Activated T-helper 1 cell treated with anti-CD3 and anti-CD28 coated beads, Interleukin-2, amount 50 U/mL, for 16 hours (primary cell): ENCODE measurements at places on chromosomes 5 and 9.

DNA sequence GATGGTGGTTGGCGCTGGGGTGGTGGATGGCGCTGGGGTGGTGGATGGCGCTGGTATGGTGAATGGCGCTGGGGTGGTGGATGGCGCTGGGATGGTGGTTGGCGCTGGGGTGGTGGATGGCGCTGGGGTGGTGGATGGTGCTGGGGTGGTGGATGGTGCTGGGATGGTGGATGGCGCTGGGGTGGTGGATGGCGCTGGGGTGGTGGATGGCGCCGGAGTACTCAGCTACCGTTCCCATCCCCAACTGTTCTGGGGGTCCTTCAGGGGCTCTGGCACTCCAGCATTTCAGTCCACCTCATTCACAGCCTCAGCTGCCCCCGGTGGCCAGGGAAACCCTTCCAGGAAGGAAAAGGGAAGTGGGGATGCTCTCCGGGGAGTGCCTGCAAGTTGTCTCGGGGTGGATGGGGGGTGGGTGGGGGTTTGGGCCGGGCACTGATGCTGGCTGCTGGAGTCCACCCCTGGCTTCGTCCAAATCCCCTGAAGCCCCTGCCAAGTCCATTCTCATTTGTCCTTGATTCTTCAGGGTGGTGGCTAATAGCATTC lies 147.3 kb upstream of the COL5A1 start:
- DNase-seq, result no peak

GRCh38 chr9:14157191-14157590 lies 156.8 kb downstream of the NFIB start:
- no peak for DNase-seq

DNA sequence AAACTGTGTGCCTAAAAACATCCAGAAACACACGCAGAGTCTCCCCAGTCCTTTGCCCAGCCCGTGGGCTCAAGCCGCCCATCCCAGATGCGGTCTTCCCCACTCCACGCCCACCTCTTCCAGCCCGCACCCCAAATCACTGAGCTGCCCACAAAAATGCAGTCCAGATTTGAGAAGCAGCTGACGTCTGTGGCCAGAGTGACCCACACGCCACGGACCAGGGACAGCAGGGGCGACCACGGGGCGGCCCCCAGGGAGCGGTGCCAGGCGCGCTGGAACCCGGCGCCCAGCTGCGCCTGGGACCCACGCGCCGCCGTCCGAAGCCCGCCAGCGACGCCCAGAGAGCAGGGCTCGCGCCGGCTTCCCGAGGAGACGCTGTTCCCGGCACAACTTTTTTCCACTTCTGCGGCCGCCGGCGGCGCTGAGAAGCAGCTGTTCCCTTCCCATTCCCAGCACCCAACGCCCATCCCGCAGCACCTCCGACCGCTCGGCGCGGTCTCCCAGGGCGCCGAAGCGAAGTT lies 674 bp downstream of the LHFPL2 start:
- no peak for DNase-seq

GRCh38 chr5:87229780-87230179 lies 37.9 kb upstream of the RASA1 start:
- DNase-seq, result no peak

GRCh38 chr5:72485430-72485974 lies 21.7 kb downstream of the ZNF366 start:
- no peak for DNase-seq

DNA sequence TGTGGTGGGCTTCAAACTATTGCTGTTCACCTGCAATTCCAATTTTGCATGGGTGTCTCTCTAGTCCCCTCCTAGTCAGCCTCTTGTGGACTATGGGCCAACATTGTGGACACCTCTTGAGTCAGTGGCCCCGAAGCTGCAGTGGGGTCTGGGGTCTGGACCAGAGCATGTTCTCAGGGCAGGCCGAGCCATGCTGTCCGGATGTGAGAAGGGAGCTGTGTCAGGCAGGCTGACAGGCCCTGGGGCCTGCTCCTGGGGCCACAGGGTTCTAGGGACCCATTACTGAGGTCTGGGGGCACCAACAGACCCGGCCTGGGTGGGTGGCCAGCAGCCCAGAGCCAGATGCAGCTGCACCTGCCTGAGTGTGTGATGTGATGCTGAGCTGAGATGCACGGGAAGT lies 16.5 kb upstream of the IRX4 start:
- DNase-seq, result no peak

DNA sequence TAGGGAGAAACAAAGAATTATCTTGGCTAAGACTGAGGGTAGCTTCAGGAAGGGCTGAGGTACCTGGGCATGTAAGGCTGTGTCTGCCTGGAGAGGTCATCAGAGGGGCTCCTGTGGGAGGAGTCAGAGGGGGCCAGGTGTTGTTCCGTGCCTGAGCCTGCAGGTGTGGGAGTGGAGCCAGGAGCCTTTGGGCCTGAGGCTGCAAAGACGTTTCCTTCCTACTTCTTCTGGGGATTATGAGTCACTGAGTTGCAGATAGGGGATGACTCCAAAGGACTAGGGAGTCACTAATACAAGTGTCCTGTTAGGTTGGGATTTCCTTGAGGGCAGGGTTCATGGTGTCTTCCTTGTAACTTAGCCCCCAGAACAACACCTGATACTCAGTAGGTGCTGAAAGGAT lies 391.1 kb downstream of the ARHGEF28 start:
- DNase-seq, result no peak

- no peak for DNase-seq
Measured at GRCh38 chr5:118919016-118919415, 69.3 kb downstream of the DTWD2 start.

DNA sequence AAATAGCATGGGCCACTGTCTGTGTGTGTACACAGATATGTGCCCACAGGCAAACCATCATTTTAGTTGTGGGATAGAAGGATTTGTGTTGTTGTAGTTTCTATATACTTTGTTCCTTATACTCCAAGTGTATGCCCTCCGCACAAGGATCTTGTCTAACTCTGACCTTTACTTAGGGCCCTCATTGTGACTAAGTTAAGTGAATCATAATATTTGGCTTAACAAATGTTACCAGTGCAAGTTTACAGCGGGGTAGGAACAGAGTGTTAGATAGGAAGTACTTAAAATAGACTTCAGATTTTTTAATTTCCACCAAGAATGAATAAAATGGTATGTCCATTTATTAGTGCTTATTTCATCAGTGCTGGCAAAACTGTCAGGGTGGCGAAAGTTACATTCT lies 29.5 kb upstream of the CYFIP2 start:
- DNase-seq, result no peak

DNA sequence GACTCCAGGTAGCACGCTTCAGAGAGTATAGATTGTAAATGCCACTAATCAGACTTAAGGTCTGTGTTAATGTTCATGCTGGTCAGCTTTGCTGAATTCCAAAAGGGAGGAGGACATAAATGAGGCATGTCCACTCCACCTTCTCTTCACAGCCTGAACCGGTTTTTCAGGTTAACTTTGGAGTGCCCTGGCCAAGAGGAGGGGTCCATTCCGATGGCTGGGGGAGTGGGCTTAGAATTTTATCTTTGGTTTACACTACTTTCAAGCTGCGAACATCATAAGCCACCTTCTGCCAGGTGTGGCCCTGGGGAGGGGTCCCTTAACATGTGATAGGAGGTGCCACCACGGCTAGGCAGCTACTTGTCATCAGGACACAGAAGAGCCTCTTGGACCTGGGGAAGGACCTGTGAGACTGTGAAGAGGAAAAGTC lies 24.2 kb downstream of the ABO start:
- no peak for DNase-seq

- no peak for DNase-seq
Measured at GRCh38 chr9:100269656-100270055, 83.1 kb downstream of the TEX10 start.

GRCh38 chr9:92938025-92938424 lies 9.3 kb upstream of the FGD3 start:
- no peak for DNase-seq

DNA sequence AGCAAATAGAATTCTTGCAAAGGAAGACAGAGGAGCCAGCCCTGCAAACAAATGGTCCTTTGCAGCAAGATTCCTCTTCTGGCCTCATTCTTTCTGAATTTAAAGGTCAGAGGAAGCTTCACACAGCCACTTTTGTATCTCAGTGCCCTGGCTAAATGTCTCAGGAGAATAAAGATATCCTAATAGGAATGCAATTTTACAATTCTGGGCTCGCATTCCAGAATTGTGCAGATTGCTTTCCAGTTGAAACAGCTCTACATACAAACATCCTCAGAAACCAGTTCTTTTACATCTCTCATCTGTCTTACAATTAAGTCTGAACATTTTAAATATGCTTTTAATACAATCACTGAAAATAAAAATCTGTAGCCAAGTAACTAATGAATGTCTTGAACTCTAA lies 14.6 kb upstream of the ACOT12 start:
- no peak for DNase-seq

- DNase-seq, result no peak
Measured at GRCh38 chr5:8829323-8830029, 716.4 kb downstream of the SEMA5A start.

GRCh38 chr5:9467199-9468059 lies 78.4 kb downstream of the SEMA5A start:
- DNase-seq, result no peak

DNA sequence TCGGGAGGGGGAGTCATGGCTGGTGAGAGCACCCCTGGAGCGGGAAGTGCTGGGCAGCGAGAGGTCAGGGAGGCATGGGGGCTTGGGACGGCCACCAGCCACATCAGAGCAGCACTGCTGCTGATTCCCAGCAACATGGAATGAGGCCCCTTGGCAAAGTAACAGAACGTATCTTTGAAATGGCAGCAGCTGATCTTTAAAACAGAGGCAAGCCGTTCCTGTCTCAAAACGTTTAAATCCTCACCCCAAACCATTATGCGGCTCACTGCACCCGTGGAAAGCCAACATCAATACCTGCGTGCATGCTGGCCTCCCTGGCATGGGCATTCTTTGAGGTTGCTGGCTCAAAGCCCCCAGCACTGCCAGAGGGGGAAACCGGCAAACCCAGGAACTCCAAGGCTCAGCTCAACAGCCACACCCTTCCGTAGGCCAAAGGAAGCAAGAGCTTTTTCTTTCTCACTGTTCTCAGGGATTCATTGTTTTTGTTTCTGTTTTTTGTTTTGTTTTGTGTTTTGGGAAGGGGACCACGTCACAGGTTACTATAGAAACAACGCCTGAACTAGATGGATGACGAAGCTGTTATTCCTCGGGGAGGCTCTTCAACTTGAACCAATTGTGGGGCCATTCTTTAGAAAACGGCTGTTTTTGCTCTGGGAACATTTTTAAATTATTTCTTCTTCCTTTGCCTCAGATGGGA lies 28.1 kb upstream of the OBP2B start:
- DNase-seq, result no peak

DNA sequence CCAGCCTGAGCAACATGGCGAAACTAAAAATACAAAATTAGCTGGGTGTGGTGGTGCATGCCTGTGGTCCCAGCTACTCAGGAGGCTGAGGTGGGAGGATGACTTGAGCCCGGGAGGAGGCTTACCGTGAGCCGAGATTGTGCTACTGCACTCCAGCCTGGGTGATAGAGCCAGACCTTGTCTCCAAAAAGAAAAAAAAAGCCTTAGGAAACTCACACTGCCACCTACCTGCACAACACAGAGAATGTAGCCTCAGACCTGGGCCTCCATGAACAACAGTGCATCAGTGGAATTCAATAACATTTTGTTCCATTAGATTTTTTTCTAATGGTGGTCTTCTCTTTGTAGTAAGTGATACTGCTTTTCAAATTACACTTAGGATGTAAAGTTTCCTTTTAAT lies 63.8 kb upstream of the RARS1 start:
- DNase-seq, result no peak

DNA sequence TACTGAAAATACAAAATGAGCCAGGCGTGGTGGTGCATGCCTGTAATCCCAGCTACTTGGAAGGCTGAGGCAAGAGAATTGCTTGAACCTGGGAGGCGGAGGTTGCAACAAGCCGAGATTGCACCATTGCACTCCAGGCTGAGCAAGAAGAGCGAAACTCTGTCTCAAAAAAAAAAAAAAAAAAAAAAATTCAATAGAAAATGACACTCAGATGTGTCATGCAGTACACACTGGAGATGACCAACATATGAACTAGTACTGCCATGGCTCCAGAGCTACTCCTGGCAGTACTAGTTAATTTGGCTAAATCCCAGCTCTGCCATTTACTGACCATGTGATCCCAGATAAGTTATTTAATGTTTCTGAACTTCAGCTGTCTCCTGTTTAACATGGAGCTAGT lies 7.3 kb downstream of the ATOX1 start:
- DNase-seq, result no peak

- no peak for DNase-seq
Measured at GRCh38 chr9:85158512-85158911, 489.0 kb downstream of the NTRK2 start.
